Right cardiac atrium (tissue), 5 donors: ENCODE measurements at places on chromosomes 5 and 9.

DNA sequence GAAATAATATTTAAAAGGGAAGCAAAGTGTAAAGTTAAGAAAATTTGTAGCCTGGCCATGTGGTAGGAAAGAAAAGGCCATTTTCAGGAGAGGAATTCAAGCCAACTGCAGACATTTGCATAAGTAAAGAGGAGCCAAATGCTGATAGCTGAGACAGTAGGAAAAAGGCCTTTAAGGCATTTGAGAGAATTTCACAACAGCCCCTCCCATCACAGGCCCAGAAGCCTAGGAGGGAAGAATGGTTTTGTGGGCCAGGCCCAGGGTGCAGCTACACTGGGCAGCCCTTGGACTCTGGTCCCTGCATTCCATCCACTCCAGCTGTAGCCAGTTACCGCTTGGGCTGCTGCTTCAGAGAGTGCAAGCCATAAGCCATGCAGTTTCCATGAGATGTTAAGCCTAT is 1556.8 kb downstream of the EFNA5 start:
- DNase-seq, result no peak

DNA sequence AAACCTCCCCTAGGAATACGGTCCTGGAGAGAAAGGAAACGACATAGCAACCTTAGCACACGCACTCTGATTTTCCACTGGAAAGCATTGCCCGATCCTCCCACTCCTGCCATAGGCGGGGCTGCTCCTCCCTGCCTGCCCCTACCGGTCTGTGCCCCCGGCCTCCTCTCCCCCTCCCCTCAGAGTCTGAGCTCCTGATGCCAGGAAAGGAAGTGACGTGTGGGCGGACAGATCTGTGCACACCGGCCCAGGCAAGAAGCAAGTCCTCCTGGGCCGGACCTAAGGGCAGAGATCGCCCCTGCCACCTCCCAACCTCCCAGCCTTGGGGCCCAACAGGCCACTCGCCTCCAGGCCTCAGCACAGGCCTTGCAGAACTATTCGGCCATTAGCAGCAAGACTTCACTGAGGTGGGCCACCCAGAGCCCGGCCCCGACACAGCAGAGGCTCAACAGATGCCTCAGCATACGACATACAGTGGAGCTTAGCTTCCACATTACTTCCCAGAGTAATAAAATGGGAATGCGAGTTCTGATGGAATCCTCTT is 7.2 kb downstream of the NINJ1 start:
- DNase-seq, result peak; percentile 81

GRCh38 chr5:170341545-170341944 is 44.0 kb upstream of the LCP2 start:
- DNase-seq, result no peak

DNA sequence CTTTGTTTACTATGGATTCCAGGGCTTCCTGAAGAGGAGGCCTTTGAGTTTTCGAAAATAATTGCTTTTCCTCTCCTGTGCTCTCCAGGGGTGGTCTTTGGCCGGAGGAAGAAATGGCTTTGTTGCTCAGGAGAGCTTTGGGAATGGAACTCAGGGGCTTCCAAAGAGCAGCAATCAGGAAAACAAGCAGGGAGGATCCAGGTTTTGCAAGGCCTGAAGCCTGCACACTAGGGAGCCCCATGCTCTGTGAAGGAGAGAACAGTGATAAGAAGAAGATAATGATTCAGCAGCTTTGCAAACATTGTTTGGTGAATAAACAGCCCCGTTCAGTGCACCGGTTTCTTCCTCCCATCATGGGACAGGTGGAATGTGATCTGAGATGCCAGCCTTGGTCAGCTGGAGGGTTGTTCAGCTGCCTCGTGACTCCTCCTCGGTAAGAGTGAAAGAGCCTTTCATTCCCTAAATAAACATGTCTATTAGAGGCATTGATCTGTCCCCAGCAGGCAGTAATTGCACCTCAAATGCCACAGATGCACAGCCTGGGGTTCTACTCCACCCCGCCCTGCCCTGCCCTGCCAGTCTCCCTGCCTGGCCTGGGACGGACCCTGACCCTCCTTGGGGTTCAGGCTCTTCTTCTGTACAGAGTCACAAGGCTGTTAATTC is 11.5 kb upstream of the ALDH1B1 start:
- DNase-seq, result no peak
